HS-27A (cell line): ENCODE measurements at places on chromosomes 2 and 18.

- DNase-seq, result no peak
Measured at GRCh38 chr2:183172220-183172887, 48.1 kb downstream of the NUP35 start.

DNA sequence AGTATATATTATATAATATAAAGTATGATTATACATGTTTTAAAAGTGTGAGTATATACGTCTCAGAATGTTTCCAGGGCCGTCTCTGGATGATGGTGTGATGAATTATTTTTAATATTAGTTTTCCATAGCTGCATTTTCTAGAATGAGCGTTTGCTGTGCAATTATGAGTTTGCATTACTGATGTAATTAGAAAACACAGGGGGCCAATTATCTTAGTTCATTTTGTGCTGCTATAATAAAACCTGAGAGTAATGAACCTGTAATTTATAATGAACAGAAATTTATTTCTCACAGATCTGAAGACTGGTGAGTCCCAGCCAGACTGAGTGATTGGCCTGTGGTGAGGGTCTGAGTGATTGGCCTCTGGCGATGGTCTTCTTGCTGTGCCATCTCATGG is 4.0 kb upstream of the HJURP start:
- no peak for DNase-seq

- no peak for DNase-seq
Measured at GRCh38 chr2:117330641-117331040, 483.9 kb upstream of the DDX18 start.

- DNase-seq, result no peak
Measured at GRCh38 chr2:121148481-121148880, 136.5 kb downstream of the TFCP2L1 start.

GRCh38 chr2:65103013-65103715 is 26.7 kb downstream of the RAB1A start:
- DNase-seq, result peak; percentile 42
